ENCODE measurements at places on chromosomes 16 and 17.

DNA sequence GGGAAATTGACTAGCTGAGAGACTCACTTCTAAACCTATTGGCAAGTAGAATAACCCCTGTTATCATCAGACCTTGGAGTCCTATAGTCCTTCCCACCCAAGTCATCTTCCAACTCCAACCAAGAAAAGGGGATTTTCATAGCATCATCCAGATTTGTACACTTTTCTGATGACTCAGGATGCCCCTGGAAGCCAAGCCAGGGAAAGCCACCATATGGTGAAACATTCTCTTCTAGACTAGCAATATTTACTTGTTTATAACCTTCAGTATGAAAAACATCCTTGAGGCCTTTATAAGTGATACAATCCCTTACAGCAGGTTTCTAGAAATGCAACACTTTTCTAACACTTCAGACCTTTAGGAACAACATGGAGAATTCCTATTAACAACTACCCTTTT, 618.8 kb upstream of the CDH11 start:
- DNase-seq: no peak

DNA sequence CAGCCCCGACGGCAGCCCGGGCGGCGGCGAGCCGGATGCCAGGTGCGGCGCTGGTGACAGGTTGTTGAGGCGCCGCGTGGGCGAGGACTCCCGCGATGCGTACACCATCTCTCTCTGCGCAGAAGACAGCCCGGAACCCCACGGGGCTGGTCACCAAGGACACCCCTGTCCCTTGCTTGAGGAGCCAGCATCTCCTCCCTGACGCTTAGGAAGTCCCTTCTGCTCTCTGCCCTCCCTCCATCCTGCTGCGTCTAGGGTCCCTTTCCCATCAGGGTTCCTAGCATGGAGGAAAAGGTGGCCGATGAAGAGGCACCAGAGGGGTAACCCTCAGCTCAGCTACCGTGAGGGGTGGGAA, 43.6 kb downstream of the SRCIN1 start:
- no peak for DNase-seq

DNA sequence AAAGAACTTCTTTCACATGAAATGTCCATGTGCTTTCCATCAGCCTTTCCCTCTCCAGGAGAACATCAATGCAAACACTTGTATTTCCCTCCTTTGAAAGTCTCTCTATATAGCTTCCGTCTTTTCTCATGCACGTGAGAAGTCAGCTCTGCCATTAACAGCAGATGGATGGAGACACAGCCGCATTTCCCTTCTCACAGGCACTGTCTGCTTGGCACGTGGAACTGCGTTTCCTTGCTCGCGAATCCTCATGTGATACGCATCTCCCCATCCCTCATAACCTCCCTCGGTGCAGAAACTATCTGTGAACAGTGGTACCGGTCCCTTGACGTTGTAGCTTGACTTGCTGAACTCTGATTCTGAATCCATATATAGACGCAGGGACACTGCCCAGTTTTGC, 717.0 kb upstream of the RBFOX1 start:
- DNase-seq: no peak

- DNase-seq: no peak
These were observed 105.5 kb downstream of the KPNA2 start for GRCh38 chr17:68141050-68141449.

DNA sequence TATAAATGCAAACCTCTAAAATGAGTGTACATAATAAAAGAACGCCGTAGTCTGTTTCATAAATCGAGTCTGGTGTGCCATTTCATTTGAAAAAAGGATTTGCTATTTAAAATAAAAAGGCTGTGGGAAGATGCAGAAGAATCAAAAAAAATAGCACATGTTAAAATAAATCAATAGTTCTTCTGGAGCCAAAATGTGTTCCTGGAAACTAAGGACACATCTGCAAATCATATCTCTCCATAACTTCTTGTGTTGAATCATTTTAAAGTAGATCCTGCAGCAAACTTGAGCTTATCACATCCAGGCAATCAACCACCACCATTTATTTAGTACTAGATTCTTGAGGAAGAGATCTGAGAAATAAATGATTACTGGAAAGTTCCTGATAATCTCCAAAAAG, 29.0 kb downstream of the XPO6 start:
- no peak for DNase-seq

- DNase-seq: no peak
These were observed 30.3 kb upstream of the RCVRN start for GRCh38 chr17:9935408-9935807.

DNA sequence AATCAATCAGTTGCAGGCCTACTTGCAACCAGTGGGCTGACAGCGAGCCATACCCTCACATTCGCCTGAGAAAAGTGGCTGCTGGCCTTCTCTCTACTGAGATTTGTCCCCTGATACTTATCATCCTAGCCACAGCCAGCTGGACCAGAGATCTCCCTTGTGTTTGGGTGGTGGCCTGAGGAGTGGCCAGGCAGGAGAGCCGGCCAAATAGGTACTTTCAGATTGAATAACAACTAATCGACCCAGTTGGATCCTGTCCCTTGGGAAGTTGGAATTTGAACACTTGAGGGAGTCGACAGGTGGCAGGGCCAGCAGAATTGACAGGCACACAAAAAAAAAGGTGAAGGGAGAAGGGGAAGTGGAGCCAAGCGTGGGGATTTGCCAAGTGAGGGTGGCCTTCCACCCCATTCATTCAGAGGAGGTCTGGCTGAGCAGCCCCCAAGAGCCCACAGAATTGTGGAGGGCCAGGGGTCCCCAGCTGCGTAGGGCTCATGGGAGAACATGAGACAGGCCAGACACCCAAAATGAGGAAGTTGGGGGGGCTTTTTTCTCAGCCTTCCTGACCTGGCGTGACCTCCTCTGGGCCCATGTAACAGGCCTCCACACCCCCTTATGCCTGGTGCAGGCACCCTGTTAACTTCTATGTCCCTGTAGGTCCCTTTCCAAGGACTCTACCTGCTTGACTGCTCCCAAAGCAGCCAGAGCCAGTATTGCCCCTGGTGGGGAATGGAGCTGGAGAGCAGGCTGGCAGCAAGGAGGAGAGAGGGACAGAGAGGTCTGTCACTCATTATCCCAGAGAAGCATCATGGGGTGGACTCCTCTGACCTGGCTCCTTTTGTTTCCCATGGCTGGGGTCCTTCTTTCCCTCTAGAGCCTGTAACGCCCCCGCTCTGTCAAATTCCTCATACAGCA, 2.9 kb upstream of the RANGRF start:
- no peak for DNase-seq

GRCh38 chr17:72705905-72706395, 386.5 kb downstream of the SLC39A11 start:
- no peak for DNase-seq

GRCh38 chr16:80511824-80512592, 28.8 kb upstream of the DYNLRB2 start:
- DNase-seq: no peak

Measured in mucosa of descending colon (tissue), 3 donors.